Stimulated activated CD8-positive, alpha-beta memory T cell treated with anti-CD3 and anti-CD28 coated beads, Interleukin-7, amount 100 ng/mL, for 48 hours (primary cell): ENCODE measurements at places on chromosomes 7 and 10.

- DNase-seq, result no peak
Measured at GRCh38 chr10:27197980-27198620, 42.5 kb downstream of the ACBD5 start.

DNA sequence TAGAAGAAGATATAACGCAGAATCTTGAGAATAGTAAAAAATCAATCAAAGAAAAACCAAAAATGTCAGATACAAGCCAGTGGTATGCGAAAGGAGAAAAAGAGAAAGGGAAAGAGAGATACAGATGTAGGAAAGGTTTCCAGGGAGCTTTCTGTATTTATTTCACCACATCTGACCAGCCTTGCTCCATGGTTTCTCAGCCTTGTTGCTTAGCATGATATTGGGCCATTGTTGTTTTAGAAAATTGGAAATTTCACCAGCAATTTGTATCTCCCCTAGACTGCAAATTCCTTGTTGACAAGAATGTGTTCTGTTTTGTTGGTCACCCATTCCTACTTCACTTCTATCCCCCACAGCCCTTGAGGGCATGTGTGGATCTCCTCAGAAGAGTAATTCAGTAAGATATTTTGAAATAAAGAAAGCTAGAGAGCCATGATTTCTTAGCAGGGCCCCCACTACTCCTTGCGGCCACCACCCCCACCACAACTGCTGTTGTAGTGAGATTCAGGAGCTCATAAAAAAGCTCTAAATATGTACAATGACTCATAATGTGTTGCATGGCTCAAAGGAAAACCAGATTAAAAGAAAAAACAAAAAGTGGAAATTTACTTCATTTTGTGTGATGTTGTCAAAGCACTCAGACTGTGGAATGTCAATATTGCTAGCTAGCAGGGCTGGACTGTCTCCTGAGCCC lies 138.7 kb downstream of the CHRM2 start:
- DNase-seq, result no peak

GRCh38 chr10:16996530-16996964 lies 133.1 kb downstream of the CUBN start:
- no peak for DNase-seq

DNA sequence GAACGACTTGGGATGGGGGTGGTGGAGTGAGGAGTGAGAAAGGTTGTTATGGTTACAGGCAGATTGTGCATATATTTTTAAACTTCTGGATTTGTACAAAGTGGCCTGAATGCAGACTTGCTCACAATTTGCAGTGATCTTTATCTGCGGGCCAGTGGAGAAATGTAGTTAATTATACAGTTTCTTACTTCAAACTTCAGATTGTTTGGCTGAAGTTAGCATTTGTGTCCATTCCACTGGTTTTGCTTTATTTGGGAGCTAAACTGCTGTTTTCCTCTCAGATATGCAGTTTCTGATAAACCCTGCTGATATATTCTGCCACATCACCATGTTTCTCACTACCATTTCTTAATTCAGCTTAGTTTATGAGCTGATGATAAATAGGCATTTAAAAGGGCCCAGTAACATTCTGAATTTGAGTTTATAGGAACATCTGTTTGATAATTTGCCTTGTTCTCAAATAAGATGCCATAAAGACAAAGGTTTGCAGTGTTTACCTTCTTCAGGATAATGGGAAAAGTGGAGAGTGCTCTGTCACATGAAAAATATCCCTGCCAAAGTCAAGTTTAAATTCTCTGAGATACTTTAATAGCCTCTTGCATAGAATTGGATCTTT lies 170.1 kb downstream of the ST7 start:
- no peak for DNase-seq

GRCh38 chr7:117772421-117772820 lies 100.8 kb downstream of the CTTNBP2 start:
- no peak for DNase-seq

DNA sequence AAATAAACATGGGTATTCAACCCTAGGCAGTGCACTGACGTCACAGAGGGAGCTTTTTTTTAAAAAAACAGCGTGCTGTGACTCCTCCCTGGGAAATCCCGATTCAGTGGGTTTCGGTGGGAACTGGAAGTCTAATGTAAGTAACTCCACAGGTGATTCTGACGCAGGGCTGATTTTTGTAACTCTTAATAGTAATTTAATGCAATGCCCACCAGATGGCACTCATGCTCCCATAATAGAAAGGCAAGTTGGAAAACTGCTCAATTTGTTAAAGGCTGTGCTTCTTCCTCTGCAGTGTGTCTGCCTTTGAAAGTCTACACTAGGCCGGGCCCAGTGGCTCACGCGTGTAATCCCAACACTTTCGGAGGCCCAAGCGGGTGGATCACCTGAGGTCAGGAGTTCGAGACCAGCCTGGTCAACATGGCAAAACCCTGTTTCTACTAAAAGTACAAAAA lies 10.9 kb upstream of the RSU1 start:
- no peak for DNase-seq

DNA sequence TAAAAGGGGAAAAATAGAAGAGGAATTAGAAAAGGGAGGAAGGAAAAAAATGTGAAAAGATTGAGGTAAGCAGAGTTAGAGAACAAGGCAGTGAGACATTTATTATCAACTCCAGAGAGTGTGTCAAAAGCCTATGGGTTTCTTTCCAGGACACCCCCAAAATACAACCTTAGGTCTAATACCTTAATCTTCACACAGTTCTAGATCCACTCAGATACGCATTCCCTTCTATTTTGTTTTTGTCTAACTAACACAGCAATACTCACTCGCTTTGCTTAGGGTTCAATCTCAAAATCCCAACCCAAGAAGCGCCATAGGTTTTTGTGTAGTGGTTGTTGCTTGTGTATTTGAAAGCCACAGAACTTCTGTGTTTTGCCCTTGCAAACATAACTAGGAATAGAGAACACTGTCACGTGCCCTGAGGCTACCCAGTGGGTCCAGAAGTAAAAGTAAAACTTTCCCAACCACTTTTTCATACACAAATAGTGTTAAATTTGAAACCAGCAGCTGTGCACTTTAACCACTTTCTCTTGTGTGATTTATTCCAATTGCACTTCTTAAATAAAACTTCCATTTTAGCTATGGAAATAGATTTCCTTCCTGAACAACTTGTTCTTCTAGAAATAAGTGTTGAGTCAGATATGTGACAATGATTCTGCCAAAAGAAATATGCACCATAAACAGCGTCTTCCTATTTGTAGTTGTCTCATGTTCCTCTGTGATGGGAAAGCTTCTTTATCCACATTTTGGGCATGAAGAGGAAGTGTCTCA lies 414.7 kb upstream of the GHITM start:
- no peak for DNase-seq

GRCh38 chr10:12639996-12640944 lies 290.9 kb downstream of the CAMK1D start:
- no peak for DNase-seq

GRCh38 chr7:65554-65953 lies 126.8 kb upstream of the FAM20C start:
- no peak for DNase-seq

DNA sequence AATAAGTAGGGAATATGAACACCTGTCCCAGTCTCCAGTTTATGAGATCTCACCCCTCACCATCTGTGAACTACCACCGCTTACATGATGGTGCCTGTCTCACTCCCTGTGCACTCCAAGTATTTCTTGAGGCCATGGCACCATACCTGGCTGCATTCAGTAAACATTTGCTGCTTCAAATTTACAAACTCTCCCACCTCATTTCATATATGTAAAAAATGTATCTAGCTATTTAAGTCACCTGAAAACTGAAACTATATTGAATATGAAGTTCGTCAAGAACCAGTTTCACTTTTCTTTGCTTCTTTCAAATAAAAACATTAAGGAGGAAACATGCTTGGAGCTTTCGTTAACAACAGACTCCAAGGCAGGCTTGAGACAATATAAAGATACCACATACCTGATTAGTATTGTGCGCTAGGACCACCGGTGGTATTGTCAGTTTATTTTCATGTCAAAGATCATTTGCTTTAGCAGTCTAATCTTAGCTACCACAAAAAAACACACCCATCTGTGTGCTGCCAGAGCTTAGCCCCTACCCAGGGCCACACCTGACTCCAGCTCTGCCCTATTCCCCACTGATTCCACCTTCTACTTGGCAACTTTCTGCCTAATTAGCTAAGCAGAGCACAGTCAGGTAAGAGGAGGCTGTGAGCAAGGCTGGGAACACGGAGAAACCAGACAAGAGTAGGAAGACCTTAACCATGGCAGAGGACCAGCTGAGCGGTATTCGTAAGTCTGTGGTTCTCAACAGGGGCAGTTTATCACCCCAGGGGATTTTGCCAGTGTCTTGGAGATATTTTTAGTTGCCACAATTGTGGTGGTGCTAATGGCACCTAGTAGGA lies 92.0 kb downstream of the ZFAND4 start:
- no peak for DNase-seq

DNA sequence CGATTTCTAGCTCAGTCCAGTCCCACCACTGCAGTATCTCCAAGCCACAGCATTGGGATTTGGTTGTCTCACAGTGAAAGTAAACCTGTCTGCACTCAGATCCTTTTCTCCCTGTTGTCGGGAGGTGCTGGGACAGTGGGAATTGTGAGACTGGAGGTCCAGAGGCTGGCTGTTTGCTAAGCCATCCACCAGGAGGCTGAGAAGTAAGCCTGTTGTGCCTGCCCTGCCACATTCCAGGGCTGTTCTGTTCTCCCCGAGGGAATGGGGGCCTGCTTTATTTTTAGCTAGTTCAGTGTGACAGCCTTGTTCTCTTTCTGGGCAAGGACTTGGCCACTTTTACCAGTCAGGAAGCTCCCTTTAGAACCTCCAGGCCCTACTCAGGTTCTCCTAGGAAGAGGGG lies 54.9 kb downstream of the HK1 start:
- no peak for DNase-seq

- DNase-seq, result peak; percentile 58
Measured at GRCh38 chr10:95907456-95908253, at the start of gene CC2D2B. Gene CC2D2B (plus strand): TSS chr10:95907975. CDS start chr10:95911324, 3,349 bp downstream.

DNA sequence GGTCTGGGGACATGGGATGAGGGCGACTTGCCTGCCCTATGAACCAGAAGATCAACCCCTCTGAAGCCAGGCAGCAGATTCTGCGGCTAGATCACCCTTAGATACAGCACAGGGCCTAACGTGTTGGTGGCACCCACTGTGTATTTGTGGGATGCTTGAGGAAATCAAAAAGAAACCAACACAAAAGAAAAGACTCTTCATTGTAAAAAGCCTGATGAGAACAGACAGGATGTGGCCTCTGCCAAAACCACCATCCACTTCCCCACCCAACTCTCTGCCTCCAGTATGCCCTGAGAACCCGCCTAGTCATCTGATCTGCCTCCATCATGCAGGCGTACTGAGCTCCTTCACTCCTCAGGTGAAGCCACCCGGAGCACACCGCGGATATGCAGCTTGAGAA lies 97.2 kb upstream of the INSYN2A start:
- DNase-seq, result peak; percentile 34

DNA sequence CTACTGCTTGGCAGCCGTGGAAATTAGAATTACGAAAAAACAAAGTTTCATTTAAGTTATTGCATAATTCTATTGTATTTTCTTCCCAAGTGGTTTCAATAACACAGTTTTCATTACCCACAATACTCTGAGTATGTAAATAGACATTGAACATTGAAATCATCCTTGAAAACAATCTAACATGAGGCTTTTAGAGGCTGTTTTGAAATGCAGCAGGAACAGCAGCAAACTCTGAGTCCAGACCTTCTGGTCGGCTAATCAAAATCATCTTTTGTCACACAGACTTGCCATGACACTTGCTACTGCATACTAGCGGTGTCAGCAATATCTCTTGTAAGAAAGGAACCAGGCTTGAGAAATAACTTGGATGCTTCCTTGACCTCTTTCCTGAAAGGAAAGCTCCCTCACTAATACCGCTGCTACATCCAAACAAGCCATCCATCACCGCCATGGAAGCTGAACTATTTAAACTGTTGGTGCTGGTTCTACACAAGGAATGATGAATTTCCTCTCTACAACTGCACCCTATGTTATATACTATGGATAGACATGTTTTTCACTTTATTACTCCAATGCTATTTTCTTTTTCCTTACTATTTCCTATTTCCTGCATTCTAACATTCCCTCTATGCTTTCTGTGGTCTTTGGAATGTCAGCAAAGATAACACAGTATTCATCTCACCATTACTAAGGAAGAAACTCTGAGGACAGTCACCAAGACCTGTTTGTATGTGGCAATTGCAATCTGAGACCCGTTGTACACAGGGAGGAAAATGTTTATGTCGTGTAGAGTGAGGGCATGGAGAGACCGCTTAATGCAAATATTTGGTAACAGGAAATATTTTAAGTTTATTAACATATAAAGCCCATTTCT lies 130.8 kb downstream of the ITGA8 start:
- no peak for DNase-seq

- no peak for DNase-seq
Measured at GRCh38 chr10:64080071-64080470, 558.9 kb downstream of the REEP3 start.

- no peak for DNase-seq
Measured at GRCh38 chr7:139827042-139827441, 2.0 kb upstream of the TBXAS1 start.

DNA sequence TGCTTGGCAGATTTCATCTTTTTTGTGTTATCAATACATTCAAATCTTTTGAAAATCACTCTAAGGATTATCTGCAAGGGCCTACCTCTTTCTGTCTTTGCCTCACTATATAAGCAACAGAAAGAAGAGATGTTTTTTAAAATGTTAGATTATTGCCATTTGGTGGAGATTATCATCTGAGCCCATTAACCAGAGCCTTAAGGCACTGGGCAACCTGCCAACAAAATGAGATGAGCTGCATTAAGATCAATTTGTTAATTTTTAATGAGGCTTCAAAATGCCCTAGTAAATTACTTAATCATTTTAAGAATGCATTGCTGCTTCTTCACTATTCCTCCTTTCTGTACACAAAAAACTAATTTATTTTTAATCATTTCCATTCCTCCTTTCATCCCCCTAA lies 314.1 kb downstream of the SNX13 start:
- no peak for DNase-seq

GRCh38 chr7:144584726-144585125 lies 181.2 kb upstream of the NOBOX start:
- DNase-seq, result no peak

DNA sequence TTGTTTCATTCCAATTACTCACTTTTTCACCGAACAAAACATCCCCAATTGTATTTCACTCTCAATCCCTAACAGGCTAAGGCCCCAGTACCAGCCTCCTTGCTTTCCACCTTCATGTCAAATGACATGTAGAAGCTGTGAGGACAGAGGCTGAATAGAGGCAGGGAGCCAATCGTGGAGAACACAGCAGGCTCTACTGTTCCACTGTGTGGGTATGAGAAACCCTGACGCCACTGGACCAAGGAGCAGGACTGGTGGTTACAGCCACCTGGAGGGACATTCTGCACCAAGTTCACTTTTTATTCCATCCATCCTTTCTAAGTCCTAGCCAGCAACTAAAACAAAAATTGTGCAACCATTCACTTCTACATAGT lies 502.8 kb downstream of the SORCS1 start:
- no peak for DNase-seq

- DNase-seq, result no peak
Measured at GRCh38 chr10:121732656-121733445, 134.6 kb upstream of the FGFR2 start.
